ENCODE measurements at places on chromosomes 6 and 20. TPM values are rescaled to one million over a fixed set of nuclear protein-coding genes. Genes with fewer than 3 reads are reported as not detected.

CALHM4 gene
- polyA plus RNA-seq, result not detected

FRK gene
- 0.02 TPM for polyA plus RNA-seq

TP53TG5 gene
- not detected for polyA plus RNA-seq

OTOR gene
- not detected for polyA plus RNA-seq

MLN gene
- not detected for polyA plus RNA-seq

PDYN gene
- polyA plus RNA-seq, result not detected

GPR63 gene
- 0.38 TPM for polyA plus RNA-seq

RALY gene
- 93.6 TPM for polyA plus RNA-seq

ZNF451 gene
- polyA plus RNA-seq, result 12.4 TPM

PNLDC1 gene
- polyA plus RNA-seq, result not detected

ACOT13 gene
- polyA plus RNA-seq, result 20.3 TPM

ADTRP gene
- polyA plus RNA-seq, result 1.6 TPM
